H7 (cell line): ENCODE measurements at places on chromosomes 4 and X. TPM values are rescaled to one million over a fixed set of nuclear protein-coding genes. Genes with fewer than 3 reads are reported as not detected.
A peak's percentile ranks its signal among the peaks of the same experiment; 100 is the strongest.

Gene UGT2B11
- not detected in 2 replicates for total RNA-seq

GRCh38 chr4:113603911-113604310 lies 157.6 kb downstream of the CAMK2D start:
- DNase-seq: no peak

DNA sequence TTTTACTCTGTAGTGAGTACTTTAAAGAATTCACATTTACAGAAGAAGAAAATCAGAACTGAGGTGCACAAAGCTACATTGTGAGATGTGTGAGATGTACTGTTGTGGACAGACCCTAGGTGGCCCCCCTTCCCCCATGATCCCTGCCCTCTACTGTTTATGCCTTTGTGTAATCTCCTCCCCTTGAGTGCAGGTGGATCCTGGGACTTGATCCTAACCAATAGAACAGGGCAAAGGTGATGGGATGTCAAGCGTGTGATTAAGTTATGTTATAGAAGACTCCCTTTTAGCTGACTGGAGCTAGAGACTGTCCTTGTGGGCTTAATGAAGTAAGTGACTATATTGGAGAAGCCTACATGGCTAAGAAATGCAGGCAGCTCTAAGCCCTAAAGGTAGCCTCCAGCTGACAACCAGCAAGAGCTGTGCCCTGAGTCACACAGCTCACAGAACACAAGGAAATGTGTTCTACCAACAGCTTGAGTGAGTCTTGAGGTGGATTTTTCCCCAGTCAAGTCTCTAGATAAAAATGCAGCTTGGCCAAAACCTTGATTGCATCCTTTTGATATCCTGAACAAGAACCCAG lies 225.2 kb upstream of the LEF1 start:
- DNase-seq: peak; percentile 60

GRCh38 chrX:124231451-124231759 lies 101.1 kb upstream of the TEX13D start:
- no peak for DNase-seq

- no peak for DNase-seq
Observed at GRCh38 chrX:50716706-50717105, 97.3 kb downstream of the SHROOM4 start.

- DNase-seq: no peak
Observed at GRCh38 chrX:107662145-107662544, 33.8 kb downstream of the PRPS1 start.
